Transverse colon (tissue), 4 donors: ENCODE measurements at places on chromosomes 2 and 18.

GRCh38 chr18:38330573-38330972 is 765.0 kb upstream of the CELF4 start:
- no peaks in the 10 kb centered on the region for H3K36me3 ChIP-seq
- H3K4me1 ChIP-seq, result no peaks in the 10 kb centered on the region
- no peak overlapping the region for H3K4me3 ChIP-seq
- H3K27me3 ChIP-seq, result no peaks in the 10 kb centered on the region

- H3K4me3 ChIP-seq, result no peak overlapping the region
- DNase-seq, result no peak
- H3K27ac ChIP-seq, result no peak overlapping the region
- H3K36me3 ChIP-seq, result peaks cover 85% of the 10 kb centered on the region
- no peaks in the 10 kb centered on the region for H3K4me1 ChIP-seq
- H3K27me3 ChIP-seq, result no peaks in the 10 kb centered on the region
These were observed 10.7 kb downstream of the CCT4 start for GRCh38 chr2:61877571-61878245.

DNA sequence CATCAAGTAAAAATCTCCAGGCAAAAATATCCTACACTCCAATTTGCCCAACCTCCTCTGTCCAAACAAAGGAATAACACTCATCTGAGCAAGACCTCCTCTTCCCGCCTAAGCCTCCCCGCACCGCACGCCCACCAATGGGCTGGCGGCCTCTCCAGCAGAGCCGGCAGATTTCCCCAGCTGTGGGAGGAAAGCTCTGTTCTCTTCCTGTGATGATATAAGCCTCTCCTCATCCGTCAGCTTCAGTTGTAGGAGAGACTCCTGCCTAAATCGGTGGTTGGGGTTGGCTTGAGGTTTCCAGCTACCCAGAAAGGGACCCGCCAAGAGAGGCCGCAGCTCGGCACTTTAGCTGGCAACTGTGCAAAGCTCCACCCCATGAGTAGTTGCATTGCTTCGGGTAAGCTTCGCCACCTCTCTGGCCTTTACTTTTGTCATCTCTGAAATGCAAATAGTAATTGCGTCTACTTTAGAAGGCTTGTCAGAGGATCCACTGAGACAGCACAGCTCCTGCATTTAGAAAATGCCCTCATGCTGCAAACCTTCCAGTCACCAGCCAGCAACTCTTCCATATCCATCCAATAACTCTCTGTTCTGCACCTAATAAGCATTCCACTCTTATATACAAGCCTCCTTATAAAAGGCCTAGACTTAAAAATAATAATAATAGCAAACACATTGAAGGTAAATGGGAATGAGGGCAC is 146.4 kb downstream of the MYT1L start:
- no peak overlapping the region for H3K27ac ChIP-seq
- H3K4me1 ChIP-seq, result no peaks in the 10 kb centered on the region
- no peak overlapping the region for H3K4me3 ChIP-seq

DNA sequence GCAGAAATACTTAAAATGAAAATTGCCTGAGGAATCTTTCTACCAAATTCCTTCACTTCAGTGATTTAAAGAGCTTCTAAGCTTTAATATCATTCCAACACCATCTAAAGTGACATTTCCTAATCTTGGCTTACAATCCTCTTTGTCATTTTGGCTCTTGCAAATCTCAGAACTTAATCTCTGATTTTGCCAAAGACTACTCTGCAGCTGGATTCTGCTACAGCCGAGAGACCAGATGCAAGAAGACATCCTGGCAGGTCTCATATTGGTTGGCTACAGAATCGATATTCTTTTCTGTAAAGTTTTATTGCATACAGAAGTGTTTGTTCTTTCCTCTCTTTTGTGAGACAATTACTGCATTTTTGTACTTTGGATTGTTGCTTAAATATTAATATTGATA is 716.5 kb upstream of the LRATD1 start:
- H3K4me1 ChIP-seq, result no peaks in the 10 kb centered on the region
- H3K27me3 ChIP-seq, result no peaks in the 10 kb centered on the region
- DNase-seq, result no peak
- H3K4me3 ChIP-seq, result no peak overlapping the region
- no peak overlapping the region for H3K27ac ChIP-seq
- no peaks in the 10 kb centered on the region for H3K36me3 ChIP-seq

DNA sequence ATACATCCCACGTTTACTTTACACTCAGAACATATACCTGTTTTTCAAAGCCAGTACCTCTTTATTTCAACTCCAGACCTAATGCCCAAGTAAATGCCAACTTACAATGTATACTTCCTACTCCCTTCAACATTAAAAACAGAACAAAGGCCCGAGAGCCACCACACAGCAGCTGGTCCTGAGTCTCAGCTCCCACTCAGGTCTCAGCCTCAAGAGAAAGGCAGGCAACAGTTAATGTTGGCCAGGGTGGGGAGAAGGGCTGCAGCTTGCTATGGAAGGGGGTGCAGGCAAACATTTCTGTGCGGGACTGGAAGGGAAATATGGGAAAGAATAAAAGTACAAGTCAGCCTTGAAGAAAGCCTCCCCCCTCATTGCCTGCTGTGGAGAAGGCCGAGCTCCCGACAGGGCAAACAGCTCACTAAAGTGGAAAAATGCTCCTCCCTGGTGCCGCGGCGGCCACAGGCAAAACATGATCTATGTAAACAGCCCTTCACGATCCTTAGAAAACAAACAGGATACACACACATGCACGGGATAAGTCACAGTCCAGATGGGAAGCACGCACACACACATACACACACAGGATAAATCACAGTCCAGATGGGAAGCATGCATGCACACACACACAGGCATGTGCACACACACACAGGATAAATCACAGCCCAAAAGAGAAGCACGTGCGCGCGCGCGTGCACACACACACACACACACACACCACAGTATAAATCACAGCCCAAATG is 67.4 kb downstream of the ADNP2 start:
- H3K4me3 ChIP-seq, result no peak overlapping the region
- no peaks in the 10 kb centered on the region for H3K36me3 ChIP-seq
- H3K27me3 ChIP-seq, result no peaks in the 10 kb centered on the region
- H3K4me1 ChIP-seq, result no peaks in the 10 kb centered on the region
- peak overlapping the region; percentile 21 for H3K27ac ChIP-seq
- DNase-seq, result no peak

DNA sequence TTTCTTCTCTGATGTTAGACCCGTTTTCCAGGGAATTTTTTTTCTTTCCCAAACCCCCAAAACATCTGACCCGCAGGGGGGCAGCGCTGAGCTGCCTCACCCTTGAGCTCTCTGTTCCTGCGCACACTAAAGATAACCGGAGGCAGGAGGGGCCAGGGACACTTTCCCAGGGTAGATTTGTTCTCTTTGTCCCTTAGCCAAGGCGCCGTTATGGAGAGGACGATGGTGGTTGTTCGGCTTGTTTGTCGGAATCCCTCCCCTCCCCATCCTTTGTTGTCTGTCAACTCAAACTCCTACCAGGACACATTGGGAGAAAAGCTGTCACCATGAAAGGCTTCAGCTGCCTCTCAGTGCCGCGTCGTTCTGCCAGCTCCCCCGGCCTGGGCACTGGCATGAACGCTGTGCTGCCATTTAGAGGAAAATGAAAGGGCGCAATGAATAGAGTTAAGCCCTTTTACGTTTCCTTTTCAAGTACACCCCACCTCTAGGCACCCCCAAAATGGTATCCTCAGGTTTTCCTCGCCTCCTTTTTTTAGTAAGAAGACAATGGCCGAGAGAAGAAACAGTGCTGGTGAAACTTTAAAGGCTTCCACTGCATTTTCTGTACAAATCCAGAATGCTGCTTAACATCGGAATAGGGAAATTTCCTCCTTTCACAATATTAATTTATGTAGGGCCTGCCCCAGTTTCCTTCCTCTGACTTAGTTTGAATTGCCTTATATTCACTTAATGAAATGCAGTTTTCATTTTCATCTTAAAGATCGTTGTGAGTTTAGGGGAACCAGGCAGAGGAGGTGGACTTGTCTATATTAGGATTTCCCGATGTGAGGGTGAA is 62.1 kb downstream of the RND3 start:
- H3K4me3 ChIP-seq, result no peak overlapping the region
- no peaks in the 10 kb centered on the region for H3K36me3 ChIP-seq
- no peaks in the 10 kb centered on the region for H3K27me3 ChIP-seq
- no peak for DNase-seq

- H3K27ac ChIP-seq, result no peak overlapping the region
- no peaks in the 10 kb centered on the region for H3K4me1 ChIP-seq
- H3K27me3 ChIP-seq, result no peaks in the 10 kb centered on the region
- no peak overlapping the region for H3K4me3 ChIP-seq
These were observed 26.2 kb upstream of the XDH start for GRCh38 chr2:31440764-31441163.

- peak overlapping the region; percentile 26 for H3K27ac ChIP-seq
- no peaks in the 10 kb centered on the region for H3K36me3 ChIP-seq
- no peak overlapping the region for H3K4me3 ChIP-seq
- no peaks in the 10 kb centered on the region for H3K27me3 ChIP-seq
These were observed 60.8 kb downstream of the MBP start for GRCh38 chr18:77071711-77072292.

DNA sequence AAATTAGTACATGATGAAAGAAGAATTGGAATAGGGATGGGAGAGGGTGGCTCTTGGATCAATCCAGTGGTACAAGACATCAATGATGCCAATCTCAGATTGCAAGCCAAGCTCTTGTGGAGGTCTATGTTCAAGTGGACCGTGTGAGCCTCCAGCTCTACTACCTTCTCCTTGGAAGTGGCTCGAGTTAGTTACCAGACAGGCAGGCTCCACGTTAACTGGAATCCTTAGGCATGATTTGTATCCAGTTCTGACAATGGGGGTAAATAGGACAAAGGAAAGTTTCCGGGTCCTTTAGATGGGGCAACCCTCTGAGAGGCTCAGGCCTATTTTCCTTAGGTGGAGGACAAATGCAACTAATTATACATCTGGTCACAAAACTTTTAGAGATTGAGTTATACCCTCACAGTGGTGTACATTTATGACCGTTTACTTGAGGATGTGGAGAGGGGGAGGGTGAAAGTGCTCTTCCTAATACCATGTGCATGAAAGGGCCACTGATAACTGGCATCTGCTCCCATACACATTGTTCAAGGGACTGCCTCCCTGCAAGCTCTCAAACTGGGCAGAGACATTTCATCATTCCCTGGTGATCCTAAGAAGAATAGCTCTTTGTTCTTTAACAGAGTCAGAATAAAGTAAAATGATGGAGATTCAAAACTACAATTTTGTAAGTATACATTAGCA is 180.2 kb downstream of the SOCS6 start:
- no peaks in the 10 kb centered on the region for H3K36me3 ChIP-seq
- no peaks in the 10 kb centered on the region for H3K4me1 ChIP-seq
- no peaks in the 10 kb centered on the region for H3K27me3 ChIP-seq
- H3K4me3 ChIP-seq, result no peak overlapping the region
- no peak for DNase-seq

- H3K4me3 ChIP-seq, result no peak overlapping the region
- H3K36me3 ChIP-seq, result no peaks in the 10 kb centered on the region
- no peak for DNase-seq
These were observed 2.3 kb upstream of the GTF3C3 start for GRCh38 chr2:196801674-196802261.

GRCh38 chr2:54143780-54144179 is 28.4 kb downstream of the ACYP2 start:
- no peak overlapping the region for H3K27ac ChIP-seq
- no peak overlapping the region for H3K4me3 ChIP-seq
- H3K27me3 ChIP-seq, result no peaks in the 10 kb centered on the region
- DNase-seq, result no peak
- H3K4me1 ChIP-seq, result no peaks in the 10 kb centered on the region

- H3K27me3 ChIP-seq, result no peaks in the 10 kb centered on the region
- H3K36me3 ChIP-seq, result no peaks in the 10 kb centered on the region
- no peaks in the 10 kb centered on the region for H3K4me1 ChIP-seq
- no peak overlapping the region for H3K27ac ChIP-seq
- no peak overlapping the region for H3K4me3 ChIP-seq
- DNase-seq, result no peak
These were observed 1518.3 kb downstream of the RPIA start for GRCh38 chr2:90209806-90210205.

DNA sequence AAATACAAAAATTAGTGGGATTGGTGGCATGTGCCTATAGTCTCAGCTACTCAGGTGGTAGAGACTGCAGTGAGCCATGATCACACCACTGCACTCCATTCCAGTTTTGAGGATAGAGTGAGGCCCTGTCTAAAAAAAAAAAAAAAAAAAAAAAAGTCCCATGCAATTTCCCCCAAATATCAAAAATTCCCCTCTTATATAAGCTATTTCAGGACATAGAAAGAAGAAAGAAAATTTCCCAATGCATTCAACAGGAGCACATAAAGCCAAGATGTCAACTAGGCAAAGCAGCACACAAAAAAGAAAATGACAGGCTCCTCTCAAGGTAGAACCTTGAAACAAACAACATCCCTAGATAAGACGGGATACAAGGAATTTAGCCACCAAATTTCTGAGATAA is 213.3 kb downstream of the TCF4 start:
- DNase-seq, result no peak
- H3K4me3 ChIP-seq, result no peak overlapping the region
- H3K36me3 ChIP-seq, result no peaks in the 10 kb centered on the region
- H3K27ac ChIP-seq, result no peak overlapping the region
- H3K27me3 ChIP-seq, result no peaks in the 10 kb centered on the region
- H3K4me1 ChIP-seq, result no peaks in the 10 kb centered on the region

- no peaks in the 10 kb centered on the region for H3K27me3 ChIP-seq
- DNase-seq, result no peak
- no peak overlapping the region for H3K27ac ChIP-seq
- H3K4me3 ChIP-seq, result no peak overlapping the region
- no peaks in the 10 kb centered on the region for H3K36me3 ChIP-seq
- no peaks in the 10 kb centered on the region for H3K4me1 ChIP-seq
These were observed 313.4 kb upstream of the CCDC68 start for GRCh38 chr18:55272510-55273243.

- H3K27ac ChIP-seq, result no peak overlapping the region
- H3K4me1 ChIP-seq, result no peaks in the 10 kb centered on the region
- DNase-seq, result no peak
- no peaks in the 10 kb centered on the region for H3K36me3 ChIP-seq
These were observed 125.9 kb downstream of the GPD2 start for GRCh38 chr2:156562124-156562523.

DNA sequence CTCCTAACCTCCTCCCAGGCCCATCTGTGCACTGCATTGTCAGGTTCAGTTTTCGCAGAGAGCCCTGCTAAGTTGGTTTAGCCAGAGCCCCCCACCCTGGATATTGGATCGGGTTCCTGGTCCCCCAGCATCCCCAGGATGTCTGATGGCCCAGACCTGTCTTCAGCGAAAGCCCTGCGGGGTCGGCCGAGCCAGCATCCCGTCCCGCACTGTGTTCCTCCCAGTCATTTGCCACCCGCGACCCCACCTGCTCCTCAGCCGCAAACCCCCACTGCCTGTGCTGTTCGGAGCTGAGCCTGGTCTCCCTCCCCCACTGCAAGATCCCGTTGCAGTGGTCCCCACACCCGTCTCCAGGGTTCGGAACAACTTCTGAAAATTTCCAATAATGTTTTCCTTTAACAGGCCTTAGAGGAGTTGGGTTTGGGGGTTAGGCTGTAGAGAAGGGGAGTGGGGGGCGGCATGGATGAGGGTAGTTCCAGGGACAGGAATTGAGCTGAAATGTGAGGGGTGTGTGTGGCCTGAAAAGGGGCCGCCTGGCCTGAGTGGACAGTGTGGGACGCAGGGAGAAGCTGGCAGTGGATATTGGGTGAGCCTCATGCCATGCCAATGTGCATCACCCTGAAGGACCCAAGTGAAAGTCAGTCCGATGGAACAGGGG is 1.6 kb upstream of the COPS9 start:
- H3K27ac ChIP-seq, result no peak overlapping the region
- no peak overlapping the region for H3K4me3 ChIP-seq
- H3K36me3 ChIP-seq, result no peaks in the 10 kb centered on the region
- no peak for DNase-seq
